ENCODE measurements at places on chromosomes 4 and X.

DNA sequence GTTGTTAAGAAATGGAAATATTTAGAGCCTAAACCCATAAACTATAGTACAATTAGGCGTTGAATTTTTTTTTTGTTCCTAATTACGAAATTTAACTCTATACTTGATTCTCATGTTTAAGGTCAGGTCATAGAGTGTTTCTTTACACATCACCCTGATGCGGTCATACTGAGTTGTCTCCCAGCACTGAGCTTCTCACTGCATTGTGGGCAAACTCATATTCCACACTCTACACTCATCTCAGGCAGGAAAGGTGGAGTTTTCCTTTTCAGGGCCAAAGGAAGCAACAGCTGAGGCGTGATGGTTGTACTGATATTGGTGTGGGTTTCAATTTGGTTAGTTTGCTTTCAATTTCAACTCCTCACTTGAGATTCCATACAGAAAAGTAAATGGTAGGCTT is 75.4 kb downstream of the FAT4 start:
- no peak for DNase-seq

DNA sequence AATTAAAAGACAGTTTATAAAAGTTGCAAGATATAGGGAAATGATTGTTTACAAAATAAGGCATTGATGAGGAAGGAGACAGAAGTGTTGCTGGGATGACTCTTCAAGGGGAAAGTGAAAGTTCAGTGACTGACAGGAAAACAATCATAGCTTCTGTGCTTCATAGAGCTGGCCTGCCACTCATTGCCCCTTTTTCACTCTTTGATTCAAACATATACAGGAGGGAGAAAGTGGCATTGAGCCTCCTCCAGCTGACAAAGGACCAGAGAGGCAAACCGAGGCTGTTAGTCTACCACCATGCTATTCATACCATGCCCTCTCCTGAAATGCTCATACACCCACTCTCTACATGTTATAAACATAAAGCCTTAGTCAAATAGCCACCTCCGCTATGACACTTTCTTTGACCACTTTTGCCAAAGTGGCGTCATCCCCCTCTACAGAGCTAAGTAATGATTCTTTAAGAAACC is 79.2 kb upstream of the ATOH1 start:
- DNase-seq = no peak

- no peak for DNase-seq
These were observed 56.9 kb upstream of the PRPS1 start for GRCh38 chrX:107571296-107571998.

DNA sequence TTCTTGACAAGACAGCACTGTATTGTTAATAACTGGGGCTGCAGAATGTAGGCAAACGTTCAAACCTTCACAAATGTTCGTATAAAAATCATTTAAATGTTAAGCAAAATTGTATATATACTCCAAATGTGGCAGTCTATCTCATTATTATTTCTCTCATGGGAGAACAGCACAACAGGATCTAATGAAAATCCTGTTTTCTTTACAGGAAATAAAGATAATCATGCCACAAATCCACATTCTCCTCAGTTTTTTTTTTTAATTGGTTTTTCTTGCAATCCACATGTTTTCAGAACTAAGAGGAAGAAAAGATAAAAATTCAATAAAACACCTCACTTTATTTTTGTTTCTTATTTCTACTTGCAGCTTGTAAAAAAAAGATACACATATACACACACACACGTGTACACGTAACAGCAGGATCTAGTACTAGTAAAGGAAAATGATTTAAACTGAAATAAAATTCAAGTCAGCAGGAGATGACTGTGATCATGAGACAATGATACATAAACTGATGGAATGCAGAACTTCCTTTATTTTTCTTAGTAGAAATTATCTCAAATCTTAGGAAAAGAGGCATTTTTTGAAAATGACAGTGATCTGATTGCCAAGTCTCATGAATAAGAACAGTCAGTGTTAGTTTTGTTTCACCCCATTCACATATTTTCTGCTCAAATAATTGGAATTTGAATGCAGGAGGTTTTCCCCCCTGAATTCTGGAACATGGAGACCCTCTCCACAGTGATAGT is 11.3 kb downstream of the APBB2 start:
- no peak for DNase-seq

- peak; percentile 86 for DNase-seq
These were observed 159.6 kb downstream of the SOWAHB start for GRCh38 chr4:76738086-76738931.

DNA sequence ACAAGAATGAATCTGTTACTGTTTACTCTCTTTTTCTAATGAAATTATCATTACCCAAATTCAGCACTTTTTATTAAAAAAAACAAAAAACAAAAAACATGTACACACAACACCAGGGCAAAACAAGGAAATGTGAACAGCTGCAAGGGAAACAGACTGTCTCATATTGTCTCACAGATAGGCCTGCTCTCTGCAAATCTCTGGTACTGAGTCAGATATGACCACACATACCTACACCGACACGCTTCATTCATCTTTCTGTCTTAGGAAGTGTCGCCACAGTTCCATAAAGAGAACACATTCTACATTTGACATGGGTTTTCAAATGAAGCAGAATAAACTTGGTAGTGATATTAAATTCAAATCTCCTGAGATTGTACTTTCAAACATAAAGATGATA is 92.2 kb upstream of the GPR34 start:
- DNase-seq = no peak

- DNase-seq = no peak
These were observed 10.0 kb downstream of the BEX3 start for GRCh38 chrX:103386332-103386731.
